ENCODE measurements at places on chromosomes 7 and 10.

DNA sequence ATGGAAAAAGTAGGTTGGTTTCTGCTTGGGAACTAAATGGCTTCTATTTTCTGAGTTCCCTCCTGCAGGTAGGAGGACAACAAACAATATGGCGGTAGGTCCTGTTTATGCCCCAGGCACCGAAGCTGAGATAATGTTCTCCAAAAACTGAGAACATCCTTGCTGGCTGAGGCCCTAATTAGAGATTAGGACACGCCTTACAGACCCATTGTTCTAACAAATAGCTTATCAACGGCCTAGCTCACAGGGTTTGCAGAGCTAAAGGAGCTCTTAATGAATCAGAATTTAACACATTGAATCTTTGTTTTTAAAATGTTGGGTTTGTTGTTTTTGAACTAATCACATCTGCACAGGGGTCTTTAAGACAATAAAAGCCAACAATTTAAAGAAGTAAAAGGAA is 37.0 kb downstream of the HTR5A start:
- no peak for DNase-seq

DNA sequence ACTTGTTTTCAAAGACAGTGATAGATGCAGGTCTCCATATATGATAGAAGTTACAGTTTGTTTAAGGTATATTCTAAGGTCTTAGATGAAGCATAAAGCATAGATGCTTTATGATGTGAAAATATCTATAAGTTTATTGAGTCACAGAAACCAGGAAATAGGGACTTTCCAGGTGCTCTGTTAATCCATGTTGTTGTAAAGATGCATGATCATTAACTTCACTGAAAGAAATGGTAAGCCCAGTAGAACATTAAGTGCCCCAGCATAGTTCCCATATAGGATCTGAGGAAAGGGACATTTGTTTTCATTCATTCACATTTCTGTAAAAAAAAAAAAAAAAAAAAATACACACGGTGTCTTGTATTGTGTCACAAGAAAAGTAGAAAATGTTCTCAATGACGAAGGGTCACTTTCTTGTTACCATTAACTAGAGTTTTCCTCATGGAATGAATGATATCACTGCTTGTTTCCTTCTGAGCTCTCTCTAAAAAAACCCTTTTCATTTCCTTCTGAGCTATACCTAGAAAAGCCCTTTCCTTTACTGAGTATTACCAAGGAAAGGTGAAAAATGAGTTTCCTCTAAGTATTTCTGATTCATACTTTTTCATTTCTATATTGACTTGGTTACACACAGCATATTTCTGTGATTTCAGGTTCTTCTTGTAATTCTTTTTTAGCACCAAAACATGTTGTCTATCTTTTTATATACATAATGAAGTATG is 105.2 kb downstream of the MACC1 start:
- no peak for DNase-seq

GRCh38 chr7:77415476-77415822 is 700 bp downstream of the GSAP start:
- no peak for DNase-seq

- peak; percentile 77 for DNase-seq
Observed at GRCh38 chr7:129298268-129298893, 73.6 kb downstream of the AHCYL2 start.

DNA sequence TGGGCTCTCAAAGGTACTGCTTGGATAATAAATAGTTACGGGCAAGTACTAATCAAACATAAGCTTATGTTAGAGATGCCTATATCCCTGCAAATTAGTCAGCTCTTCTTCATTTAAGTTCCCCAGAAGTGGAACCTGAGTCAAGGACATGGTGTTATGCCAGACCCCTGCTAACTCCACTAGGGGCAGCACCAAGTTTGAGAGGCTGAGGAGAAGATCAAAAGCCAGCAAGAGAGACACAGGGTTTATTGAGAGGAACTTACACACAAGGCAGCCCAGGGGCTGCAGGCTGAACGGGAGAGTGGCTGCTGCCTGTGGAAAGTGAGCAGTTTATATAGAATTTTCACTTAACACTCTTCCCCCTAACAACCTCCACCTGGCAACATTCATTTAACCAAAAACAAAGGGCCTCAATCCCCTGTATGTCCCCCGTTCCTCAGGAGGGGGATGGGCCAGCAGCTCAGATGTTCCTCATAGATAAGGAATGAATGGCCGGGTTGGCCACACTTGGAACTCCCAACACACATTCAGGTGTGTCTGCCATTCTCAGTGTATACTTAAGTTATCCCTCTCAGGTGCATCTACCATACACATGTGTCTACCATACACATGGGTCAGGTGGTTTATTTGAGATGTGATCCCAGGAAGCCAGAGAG is 62.6 kb upstream of the GHITM start:
- DNase-seq, result peak; percentile 4

DNA sequence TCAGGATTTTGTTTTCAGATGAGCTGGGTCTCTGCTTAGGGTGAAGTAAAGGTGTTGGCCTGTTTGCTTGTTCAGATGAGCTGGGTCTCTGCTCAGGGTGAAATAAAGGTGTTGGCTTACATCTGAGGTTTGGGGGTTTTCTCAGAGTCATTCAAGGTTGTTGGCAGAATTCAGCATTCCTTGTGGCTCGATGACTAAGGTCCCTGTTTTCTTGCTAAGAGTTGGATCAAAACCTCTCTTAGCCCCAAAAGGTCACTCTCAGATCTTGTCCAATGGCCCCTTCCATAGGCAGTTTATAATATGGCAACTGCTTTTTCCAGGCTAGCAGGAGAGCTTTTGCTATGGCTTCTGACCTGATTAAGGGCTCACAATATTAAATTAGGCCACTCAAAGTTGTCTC is 106.6 kb downstream of the ADAM22 start:
- DNase-seq, result no peak

Data from eye (tissue), 1 donor.